T-helper 1 cell (primary cell): ENCODE measurements at places on chromosomes 4 and X.

- no peak for DNase-seq
Measured at GRCh38 chrX:37641859-37642258, 43.7 kb upstream of the XK start.

DNA sequence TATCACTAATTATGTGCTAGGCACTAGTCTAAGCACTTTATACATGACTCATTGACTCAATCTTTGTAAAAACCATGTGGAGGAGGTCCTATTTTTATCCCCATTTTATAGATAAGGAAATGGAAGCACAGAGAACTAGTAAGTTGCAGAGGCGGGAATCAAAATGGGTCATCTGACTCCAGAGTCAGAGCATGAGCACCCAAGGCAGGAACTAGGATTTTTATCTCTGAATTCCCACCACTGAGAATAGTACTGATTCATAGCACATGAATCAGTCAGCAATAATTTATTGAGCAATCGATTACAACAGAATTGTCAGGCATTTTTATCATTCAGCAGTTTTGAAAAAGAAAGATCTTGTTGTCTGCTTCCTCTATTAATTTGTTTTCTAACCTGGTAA lies 19.3 kb downstream of the SCARB2 start:
- DNase-seq = no peak

- DNase-seq = no peak
Measured at GRCh38 chr4:146076081-146076480, 99.4 kb upstream of the LSM6 start.

DNA sequence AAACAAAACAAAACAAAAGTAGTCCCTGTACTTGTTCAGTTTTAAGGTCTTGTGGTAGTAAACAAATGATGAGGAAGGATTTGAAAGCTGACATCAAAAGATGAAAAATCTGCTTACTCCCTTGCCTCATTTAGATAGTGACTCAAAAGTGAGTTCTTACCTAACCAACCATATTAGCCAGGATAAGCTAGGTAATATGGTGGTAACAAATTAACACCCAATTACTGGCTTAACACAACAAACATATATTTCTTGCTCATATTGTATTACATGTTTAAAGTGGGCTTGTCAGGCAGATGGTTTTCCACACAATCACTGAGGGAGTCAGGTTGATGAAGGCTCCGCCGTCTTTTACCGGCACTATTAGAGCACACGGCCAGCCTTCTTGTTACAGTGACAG lies 189.7 kb downstream of the PPARGC1A start:
- no peak for DNase-seq

- no peak for DNase-seq
Measured at GRCh38 chr4:28947374-28947773, 1772.8 kb upstream of the PCDH7 start.

- DNase-seq = no peak
Measured at GRCh38 chr4:120760047-120760446, 162.5 kb downstream of the PRDM5 start.

GRCh38 chr4:121690001-121690400 lies 6.8 kb downstream of the ANXA5 start:
- DNase-seq = no peak

- no peak for DNase-seq
Measured at GRCh38 chrX:129798888-129799287, 19.1 kb downstream of the SASH3 start.

DNA sequence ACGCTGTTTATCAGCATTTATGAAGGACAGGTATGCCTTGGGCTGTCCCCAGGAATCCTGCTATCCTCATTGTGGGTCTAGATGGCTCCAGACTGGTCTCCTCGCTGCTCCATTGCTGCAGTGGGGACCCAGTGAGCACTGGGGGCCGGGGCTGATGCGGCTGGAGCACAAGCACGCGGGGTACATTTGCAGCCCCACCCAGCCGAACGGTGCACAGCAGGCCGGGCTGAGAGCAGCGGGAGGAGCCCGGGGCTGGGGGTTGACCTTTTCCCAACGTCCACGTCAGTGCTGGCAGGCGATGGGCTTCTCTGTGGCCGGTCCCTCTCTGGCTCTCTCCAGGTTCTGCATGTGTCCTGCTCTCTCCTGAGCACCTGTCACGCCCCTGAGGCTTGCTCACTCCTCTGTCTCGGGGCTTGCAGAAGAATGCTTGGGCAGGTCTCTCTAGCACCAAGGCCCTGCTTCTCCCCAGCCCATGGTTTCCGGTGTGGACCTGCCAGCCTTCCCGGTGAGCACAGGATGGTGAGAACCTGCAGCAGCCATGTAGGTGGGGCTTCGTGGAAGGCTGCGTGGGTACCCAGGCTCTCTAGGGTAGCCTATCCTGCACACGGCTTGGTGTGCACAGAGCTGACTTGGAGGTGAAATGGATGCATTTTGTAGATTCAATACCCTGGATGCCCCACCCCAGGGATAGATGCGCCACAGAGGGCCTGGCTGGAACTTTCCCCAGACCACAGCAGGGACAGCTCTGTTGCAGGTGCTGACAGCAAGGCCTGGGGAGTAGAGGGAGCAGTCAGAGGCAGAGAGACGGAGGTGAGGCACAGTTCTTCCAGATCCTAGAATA lies 89.1 kb upstream of the ADRA2C start:
- DNase-seq = no peak

DNA sequence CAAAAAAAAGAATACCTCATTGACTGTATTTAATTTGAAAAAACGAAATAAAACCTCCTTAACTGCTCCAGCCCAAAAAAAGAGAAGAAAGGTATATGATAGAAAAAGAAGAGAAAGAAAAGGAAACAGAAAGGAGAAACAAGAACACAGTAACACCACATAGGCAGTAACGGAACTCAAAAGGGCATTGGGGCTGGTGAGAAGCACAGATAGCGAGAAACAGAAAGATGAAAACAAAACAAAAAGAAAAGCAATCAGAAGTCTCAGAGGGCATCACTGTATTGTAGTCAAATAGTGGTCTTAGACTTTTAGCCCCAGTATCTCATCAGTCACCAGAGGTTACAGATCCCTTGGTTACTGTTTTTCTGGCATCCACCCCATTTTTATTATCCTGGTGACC lies 88.6 kb downstream of the NFKB1 start:
- DNase-seq = no peak

GRCh38 chrX:37722595-37722994 lies 37.0 kb downstream of the XK start:
- DNase-seq = no peak

DNA sequence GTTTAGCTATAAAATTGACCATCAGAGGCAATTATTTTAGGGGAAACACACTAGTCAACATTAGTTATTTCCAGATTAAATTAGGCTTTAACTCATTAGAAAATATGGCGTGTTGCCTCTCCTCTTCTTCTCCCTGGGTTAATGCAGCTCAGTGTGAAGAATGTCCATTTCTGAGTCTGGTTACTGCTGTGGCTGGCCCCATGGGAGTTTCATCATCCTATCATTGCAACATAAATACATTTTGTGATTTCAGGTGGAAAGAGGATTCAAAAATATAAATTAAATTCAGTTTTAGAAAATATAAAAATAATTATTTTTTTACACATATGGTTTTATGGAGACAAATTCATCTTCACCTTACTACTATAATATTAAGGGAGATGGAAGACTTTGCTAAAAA lies 288.5 kb upstream of the ARSJ start:
- no peak for DNase-seq

GRCh38 chrX:137032841-137033773 lies 688 bp downstream of the GPR101 start:
- DNase-seq = no peak

DNA sequence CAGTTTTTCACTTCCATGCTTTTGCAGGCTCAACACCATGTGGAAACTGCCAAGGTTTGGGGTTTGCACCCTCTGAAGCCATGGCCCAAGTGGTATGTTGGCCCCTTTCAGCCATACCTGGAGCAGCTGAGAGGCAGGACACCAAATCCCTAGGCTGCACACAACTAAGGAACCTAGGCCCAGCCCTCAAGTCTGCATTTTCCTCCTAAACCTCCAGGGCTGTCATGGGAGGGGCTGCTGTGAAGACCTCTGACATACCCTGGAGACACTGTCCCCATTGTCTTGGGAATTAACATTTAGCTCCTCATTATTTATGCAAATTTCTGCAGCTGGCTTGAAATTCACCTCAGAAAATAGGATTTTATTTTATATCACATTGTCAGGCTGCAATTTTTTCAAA lies 856.1 kb downstream of the TECRL start:
- no peak for DNase-seq

DNA sequence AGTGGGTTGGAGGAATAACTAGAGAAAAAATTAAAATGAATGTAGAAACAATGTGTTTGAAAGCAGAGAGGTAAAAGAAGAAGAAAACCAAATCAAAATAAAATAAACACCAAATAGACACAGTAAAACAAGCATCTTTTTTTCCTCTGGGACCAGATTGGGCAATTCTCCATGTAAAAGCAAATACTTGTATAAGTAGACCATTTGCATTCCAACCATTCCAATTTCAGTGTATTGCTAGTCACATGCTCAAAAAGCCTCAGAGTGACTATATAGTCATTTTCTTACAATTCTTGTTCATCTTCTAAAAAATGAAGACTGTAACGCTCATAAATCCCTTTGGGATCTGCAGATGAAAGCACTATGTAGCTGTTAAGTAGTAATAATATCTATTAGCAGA lies 969.5 kb downstream of the PCDH18 start:
- DNase-seq = no peak

DNA sequence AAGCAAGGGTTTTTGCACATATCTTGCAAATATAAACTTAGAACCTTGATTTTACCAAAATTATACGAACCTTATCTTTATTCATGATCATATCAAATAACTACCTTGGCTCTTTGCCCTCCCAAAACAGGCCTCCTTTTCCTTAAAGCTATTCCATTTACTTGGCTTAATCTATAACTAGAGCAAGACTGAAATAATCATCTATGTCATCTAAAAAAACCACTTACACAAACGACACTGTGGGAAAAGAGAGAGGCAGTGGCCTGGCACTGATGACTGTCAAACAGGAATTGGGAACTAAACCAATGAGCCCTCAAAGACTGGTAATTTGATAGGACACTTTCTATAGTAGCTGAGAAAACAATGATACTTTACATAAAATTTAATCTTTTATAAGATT lies 11.7 kb upstream of the PTPN13 start:
- DNase-seq = no peak

- no peak for DNase-seq
Measured at GRCh38 chr4:109005523-109005922, 242.7 kb upstream of the ETNPPL start.

DNA sequence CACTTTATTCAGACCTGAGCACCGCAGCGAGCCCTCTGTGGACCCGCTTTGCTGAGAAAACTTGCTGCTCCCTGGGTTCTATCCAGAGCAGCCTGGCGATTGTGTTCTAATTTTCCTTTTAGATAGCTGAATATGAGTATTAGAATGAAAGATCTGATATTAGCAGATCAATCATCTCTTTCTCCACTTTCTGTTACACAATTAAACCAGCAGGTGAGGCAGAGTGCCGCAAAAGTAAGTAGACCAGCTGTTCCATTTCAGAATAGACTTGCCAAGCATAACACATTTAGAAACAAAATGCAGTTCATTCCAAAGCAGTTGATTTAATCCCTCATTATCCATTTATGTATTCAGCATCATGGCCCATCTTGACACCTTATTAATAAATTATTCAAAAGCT lies 58.6 kb downstream of the PALLD start:
- DNase-seq = no peak

DNA sequence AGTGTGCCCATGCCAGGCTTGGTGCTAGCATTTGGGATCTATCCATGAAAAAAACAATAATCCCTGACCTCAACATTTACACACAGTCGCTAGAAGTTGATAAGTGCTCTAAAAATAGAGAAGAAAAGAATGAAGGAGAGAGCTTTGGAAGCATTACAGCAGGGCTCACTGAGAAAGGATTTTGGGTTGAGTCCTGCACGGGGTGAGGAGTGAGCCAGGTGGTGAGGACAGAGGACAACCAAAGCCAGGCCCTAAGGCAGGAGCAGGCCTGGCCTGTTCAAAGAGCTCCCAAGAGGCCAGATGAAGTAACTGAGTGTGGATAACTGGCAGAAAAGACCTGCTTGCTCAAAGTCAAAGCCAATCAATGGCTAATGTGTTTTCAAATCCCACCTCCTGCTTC lies 20.7 kb upstream of the PROM1 start:
- DNase-seq = no peak

- no peak for DNase-seq
Measured at GRCh38 chrX:101417190-101417589, 9.2 kb downstream of the HNRNPH2 start.

- DNase-seq = no peak
Measured at GRCh38 chr4:113461281-113461680, 300.3 kb downstream of the CAMK2D start.

- no peak for DNase-seq
Measured at GRCh38 chr4:152050106-152050505, 289.3 kb upstream of the GATB start.

- no peak for DNase-seq
Measured at GRCh38 chr4:105780176-105780575, 71.6 kb downstream of the GSTCD start.

DNA sequence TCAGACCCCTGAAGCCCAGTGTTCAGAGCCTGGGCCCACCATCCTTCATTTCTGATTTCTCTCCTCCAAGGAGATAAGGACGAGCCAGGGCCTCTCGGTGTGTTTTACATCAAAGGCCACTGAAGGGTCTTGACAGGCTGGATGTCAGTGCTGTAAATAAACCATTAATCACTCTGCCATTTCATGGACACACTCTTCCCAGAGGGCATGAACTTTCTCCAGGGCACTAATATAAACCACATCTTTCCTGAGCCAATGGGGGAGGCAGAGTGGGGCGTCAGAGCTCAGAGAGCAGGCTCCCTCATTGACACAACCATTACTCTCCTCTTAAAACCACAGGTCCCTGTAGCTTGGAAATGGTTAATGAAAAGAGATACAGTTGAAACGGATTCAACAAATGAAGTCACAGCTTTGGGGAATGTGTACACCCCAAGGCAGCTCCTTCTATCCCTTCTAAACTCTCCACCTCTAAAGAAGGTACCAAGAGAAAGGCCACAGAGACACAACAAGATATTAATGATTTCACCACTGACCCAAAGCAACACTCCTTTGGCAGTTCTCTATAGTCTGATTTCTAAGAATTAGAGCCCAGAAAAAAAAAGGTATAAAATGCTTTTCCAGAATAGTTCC lies 200.6 kb downstream of the CHIC2 start:
- DNase-seq = no peak

- DNase-seq = no peak
Measured at GRCh38 chrX:129359269-129359668, 164.0 kb downstream of the SMARCA1 start.

DNA sequence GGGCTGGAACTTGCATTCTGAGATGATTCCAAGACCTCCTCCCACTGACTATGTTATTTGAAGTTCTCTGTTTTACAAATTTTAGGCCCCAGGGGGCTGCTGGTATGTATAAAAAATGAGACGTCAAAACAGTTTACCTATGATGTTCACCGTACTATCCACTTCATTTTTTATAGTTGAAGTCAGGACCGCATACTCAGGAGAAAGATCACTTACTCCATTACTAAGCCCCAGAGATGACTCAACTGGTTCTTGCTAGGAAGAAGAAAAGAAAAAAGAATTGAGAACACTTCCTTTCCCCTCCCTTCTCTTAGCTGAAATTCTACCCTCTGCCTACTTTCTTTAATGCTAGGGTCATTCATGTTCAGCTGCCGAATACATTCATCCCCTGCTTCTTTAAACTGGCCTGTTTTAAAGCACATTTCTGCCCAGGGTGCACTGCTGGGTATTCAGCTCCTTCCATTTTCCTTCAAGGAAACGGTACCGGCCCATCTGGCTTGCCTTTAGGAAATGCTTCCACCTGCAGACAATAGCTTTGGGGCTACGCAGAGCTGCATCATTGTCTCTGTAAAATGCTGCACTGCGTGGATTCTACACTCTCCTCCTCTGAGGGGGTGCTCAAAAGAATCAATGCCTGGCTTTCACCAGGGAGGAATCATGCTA lies 66.2 kb downstream of the IRF2 start:
- no peak for DNase-seq
